ENCODE measurements at places on chromosomes 3 and 15.
A peak's percentile ranks its signal among the peaks of the same experiment; 100 is the strongest.

DNA sequence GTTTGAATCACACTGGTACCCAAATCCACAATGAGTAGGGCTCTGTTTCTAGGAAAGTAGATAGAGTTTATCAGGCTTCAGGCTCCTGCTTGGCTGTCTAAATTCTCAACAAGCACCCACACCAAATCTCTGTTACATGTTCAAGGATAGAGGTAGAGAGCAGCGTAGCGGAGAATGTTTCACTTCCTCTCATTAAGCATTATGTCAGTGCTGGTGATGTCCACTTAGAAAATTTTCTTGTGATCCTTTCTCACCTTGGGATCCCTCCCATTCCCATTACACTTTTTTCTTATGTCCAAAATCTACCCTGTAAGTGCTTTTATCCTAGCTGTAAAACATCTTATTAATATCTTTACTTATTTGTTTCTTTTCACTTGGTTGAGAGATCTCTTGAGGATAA lies 34.7 kb upstream of the GCSAM start:
- no peak for DNase-seq

GRCh38 chr3:9749296-9749644 lies 482 bp upstream of the OGG1 start:
- no peak for DNase-seq

DNA sequence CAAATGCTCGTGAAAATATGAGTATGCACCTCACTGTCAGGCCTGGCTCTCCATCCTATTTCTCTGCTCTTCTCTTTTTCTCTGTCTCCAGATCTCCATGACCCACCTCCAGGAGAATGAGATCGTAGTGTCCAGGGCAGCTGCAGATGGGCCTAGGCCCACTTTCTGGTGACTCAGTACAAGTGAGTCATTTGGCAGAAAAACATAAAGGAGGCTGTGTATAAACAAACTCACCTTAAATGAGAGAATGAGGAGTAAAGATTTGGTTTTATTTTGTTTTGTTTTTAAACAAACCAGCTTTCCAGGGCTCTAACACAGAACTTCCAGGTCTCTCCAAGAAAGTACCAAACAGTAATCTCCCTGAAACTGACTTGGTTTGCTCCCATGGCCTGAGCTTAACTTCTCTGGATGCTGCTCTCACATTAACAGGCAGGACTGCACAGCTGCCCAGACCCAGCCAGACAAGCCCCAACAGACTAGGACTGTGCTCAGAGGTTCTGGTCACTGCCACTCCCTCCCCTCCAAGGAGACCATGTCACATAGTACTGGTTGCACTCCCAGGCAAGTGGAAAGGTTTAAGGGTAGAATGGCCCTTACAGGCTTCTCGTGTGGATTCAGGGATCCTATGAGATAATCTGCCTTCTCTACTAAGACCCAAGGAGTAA lies 1.5 kb upstream of the HEG1 start:
- DNase-seq, result no peak

GRCh38 chr3:45564172-45564571 lies 30.4 kb upstream of the LIMD1 start:
- no peak for DNase-seq

- DNase-seq, result no peak
Measured at GRCh38 chr15:67462875-67463274, 58.1 kb upstream of the C15orf61 start.

GRCh38 chr15:45095661-45096060 lies 18.3 kb downstream of the DUOX2 start:
- DNase-seq, result no peak

DNA sequence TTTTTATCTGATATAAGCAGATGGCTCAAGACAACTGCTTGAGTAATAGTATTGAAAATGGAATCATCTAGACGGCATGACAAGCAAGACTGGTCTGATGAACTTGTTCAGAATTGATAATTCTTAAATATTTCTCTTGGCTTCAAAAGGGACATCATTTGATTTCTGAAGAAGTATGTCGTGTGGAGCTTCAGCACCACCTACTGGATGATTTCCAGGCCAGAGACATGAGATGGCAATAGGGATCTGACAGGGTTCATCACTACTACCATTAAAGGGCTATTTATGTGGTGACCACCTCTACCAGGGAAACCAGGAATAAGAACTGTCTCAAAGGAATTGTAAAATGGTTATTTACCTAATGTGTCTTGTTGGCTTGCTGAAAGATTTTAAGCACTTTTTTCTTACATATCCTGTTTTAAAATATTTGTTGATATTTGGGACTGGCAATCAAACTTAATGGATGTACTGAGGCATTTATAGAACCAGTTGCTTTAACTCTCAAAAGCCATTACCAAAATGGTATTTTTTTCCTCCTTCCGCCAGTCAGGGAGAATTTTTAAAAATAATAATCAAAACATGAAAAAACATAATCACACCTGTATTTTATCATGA lies 99.5 kb upstream of the FAM98B start:
- DNase-seq, result peak; percentile 46

DNA sequence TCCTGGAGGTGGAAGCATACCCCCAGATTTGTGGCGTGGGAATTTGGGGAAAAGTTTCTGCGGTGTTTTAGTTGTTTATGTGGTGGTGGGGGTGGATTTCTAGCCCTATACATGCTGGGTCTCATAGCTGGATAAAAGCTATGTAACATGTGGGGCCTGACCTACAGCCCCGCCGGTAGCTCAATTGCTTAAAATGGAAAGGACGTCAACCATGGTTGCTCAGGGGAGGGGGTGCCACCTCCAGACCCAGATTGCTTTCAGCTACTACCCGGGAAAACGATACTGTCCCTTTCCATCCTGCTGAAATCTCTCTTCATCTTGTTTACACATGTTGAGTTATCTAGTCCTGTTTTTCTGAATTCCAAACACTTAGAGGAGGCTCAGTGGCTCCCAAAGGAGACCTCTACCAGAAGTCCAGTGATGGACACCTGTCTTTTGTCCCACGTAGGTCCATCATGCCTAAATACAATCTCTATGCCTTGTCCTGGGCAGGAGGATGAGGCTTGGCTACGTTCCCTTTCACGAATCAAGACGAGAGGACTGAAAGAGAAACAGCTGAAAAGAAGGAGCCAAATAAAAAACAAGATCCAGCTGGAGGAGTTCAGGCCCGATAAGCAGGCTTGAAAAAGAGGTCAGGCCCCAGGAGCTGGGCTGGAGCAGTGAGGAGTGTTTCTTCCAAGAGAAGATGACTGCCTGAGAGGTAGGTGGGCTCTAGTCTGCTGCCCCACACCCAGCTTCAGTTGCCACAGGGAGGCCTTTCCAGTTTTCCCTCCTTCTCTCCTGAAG lies 72.1 kb upstream of the TPRG1 start:
- no peak for DNase-seq

- no peak for DNase-seq
Measured at GRCh38 chr3:158710601-158711000, 21.7 kb downstream of the RARRES1 start.

DNA sequence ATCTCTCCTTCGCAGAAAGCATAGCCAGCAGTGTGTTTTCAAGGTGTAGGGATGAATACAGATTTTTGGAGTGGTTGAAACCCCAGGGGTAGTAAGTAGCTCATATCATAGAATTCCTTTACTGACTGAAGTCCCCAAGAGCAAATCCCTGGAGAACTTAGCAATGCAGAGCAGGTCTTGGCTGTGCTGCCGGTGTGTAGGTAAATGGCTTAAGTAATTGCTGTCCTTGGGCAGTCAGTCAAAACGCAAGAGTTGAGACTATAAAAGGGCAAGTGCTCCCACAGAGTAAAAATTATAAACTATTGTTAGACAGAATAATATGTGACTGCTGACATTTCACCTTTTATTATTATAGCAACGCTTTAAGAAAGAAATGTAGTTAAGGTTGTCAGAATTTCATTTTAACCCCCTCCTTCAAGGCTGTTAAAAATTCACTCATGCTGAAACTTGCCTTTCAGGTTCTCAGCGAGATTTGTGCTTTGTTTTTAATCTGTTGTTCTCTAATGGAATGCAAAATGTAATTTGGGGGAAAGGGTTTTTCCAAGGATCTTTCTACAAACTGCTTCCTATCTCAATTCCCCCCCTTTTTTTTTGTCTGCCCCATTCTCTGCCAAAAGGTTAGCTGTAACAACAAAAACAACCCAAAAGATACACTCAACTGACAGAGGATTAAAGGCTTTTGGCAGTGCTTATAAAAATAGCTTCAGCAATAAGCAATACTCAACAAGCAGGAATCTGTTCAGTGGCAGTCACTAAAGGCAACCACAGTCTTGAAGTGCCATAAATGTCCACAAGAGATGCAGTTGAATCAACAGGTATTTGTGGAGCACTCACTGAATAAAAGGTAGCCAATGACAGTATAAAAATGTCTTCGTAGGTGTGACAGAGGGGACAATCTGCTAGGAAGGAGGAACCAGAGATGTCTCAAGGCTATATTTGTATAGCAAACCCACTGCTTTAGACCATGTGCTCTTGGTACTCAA lies 105.3 kb downstream of the THRB start:
- DNase-seq, result no peak

- no peak for DNase-seq
Measured at GRCh38 chr3:167872941-167873340, 137.4 kb downstream of the SERPINI1 start.

GRCh38 chr3:335240-335639 lies 138.7 kb downstream of the CHL1 start:
- DNase-seq, result no peak

DNA sequence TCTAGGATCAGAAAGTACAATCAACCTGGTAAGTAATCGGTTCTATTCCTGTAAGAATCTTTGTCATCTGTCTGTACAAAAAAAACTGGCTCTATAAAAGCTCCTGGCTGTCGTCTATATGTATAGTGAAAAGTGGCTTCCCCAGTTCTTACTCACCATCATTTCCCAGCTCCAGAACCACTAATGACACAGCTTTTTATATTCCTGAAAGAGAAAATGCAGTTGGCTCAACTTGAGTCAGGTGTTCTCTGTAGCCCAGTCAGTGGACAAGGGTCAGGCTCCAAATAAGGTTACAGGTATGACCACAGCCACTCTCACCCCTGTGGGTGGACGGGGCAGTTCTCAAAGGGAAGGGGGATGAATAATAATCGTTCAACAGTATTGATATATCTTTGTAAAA lies 85.1 kb downstream of the AP4E1 start:
- DNase-seq, result no peak

DNA sequence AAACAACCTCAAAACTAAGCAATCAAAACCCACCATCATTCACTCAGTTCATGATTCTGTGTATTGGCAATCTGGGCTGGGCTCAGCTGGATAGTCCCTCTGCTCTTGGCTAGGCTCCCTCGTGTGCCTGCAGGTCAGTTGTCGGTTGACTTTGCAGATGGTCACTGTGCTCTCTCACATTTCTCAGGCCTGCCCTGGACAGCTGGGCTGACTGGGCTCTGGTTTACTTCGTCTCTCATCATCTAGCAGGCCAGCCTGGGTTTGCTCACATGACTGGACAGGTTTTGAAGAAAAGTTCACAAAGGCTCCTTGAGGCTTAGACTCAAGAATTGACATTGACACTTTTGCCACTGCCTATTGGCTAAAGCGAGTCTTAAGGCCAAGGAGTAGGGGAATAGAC lies 105.0 kb upstream of the CTNNB1 start:
- DNase-seq, result no peak

DNA sequence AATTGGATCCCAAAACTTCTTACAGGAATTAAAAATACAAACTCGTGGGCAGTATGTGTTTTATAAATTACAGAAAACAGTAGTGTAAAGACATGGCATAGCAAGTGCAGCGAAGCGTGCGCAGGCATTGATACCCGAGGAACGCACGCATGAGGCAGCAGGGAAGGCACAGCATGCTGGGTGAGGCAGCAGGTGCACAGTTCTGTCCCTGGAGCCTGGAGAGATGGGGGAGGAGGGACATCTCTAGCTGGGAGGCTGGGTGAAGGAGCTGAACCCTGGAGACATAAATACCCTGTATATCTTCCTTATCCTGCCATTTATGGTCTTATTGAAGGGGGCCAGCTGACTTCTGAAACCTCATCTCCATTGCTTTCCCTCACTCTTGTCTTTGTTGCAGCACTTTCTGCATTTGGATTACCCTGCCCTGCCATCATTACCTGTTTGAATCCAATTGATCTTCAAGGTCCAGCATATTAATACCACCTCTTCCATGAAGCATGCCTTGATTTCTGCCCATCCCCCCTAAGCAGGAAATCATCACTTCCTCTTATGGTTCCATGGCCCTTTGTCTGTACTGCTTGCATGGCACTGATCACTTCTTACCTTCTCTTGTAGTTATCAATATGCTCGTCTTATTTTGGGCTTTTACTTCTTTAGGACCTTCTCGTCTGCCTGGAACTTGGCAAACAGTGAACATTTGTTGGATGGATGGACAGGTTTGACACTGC lies 20.5 kb downstream of the LPP start:
- no peak for DNase-seq

DNA sequence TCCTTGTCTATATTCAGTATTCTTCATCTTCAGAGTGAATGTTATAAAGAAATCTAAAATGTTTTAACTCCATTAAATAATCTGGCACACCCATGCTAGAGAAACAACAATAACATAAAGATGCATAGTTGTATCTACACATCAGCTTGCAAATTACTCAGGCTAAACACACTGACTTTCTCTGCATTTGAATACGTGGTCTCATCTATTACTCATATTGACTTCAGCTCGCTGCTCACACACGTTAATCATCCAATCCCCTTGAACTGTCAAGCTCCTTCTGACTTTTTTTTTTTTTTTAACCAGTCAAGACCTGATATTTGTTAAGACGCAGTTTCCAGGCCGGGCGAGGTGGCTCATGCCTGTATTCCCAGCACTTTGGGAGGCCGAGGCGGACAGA lies 1137.3 kb upstream of the CADM2 start:
- DNase-seq, result no peak

- no peak for DNase-seq
Measured at GRCh38 chr15:66865622-66866611, 163.9 kb downstream of the SMAD6 start.

- no peak for DNase-seq
Measured at GRCh38 chr3:116067326-116067725, 378.0 kb downstream of the LSAMP start.

DNA sequence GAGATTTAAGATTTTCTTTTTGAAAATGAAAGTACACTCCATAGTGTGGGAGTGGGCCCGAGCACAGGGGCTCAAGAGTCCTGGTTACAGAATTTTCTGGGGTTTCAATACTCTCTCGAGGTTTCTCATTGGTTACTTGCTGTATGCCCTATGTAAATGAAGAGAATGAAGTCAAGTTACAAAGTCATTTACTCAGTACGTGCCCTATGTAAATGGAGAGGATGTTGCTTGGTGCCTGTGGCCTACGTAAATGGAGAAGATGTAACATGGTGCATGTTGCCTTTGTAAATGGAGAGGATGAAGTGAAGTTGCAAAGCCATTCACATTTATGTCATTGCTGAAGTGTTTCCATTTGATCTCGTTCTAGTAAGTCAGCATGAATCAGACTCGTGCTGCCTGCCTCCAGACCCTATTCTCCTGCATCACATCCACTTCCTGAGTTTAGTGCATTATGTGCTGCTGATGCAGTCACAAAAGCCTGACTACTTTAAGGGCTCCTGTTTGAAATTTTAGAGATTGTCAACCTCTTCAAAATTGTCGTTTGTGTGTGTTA lies 302.0 kb downstream of the ZBBX start:
- DNase-seq, result no peak

- DNase-seq, result no peak
Measured at GRCh38 chr15:99114511-99115299, 9.8 kb downstream of the SYNM start.

All from stimulated activated CD4-positive, alpha-beta T cell treated with anti-CD3 and anti-CD28 coated beads, Interleukin-4, amount 100 ng/mL, for 1 hour (primary cell).